ENCODE measurements at places on chromosomes 6 and 20.

DNA sequence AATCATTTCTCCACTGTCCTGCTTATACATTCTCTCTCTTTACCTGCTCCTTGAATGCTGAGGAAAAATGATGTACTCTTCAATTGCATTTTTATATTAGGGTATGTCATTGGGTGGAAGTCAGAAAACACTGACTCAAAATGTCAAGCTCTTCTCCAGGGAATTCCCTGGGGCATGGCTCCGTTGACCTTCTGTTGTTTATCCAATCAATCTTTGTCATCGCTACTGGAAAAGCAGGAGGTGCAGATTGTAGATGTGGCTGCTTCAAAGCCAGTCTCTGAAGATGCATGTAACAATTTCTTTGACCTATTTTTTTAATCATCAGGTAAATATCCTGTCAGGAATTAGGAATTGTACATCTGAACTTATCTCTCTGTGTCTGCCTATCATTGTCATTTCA lies 63.9 kb upstream of the TENT5A start:
- DNase-seq = no peak

DNA sequence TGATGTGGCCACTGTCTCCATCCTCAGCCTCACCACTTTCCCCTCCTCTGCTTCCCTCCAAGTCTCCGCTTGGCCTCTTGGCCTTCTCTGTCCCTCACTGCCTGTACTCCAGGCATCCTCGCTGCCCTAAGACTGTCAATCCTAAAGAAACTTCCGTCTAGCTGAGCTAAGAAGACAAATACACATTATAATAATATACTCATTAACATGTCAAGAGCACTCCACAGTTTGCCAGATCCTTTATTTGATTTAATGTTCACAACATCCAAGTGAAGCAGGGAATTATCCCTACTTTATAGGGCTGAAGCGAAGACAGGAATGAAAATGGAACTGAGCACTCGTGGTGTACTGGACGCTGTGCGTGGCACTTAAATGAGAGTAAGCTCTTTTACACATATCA lies 72.4 kb upstream of the SLC22A23 start:
- no peak for DNase-seq

DNA sequence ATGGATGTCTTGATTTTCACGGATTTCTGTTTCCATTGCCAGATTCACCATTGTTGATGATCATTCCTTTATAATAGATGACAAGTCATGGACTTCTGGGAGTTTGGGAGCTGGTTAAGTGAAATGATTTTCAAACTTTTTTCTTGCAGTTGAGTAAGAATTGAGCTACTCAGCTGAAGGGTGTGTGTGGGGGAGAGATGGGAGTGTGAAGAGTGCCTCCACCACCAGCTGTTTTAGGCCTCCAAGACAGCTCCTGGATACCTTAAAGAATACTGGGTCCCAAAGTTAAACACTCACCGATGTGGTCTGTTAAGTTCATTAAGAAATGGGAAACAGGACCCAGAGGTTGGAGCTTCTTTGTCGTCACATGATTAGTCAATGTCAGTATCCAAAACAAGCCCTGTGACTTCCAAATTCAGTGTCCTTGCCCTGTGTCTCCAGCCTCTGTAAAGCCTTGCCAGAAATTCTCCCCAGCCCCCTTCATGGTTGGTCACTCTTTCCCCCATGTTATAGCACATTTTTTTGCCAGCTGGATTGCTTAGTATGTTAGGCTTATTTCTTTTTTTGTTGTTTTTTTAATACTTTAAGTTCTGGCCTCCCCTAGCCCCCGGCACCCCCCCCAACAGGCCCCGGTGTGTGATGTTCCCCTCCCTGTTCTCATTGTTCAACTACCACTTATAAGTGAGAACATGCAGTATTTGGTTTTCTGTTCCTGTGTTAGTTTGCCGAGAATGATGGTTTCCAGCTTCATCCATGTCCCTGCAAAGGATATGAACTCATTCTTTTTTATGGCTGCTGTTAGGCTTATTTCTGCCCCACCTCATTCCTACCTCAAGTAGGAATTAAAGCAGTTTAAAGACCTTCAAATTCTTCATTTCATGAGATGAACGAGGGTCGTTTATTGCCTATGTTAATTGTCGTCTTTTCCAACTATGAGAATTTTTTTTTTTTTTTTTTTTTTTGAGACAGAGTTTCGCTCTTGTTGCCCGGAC lies 26.9 kb downstream of the BICRAL start:
- DNase-seq = no peak

- no peak for DNase-seq
These were observed 397.2 kb downstream of the BCKDHB start for GRCh38 chr6:80503660-80504059.

- DNase-seq = no peak
These were observed 584.4 kb downstream of the PTPRT start for GRCh38 chr20:42604998-42605956.

DNA sequence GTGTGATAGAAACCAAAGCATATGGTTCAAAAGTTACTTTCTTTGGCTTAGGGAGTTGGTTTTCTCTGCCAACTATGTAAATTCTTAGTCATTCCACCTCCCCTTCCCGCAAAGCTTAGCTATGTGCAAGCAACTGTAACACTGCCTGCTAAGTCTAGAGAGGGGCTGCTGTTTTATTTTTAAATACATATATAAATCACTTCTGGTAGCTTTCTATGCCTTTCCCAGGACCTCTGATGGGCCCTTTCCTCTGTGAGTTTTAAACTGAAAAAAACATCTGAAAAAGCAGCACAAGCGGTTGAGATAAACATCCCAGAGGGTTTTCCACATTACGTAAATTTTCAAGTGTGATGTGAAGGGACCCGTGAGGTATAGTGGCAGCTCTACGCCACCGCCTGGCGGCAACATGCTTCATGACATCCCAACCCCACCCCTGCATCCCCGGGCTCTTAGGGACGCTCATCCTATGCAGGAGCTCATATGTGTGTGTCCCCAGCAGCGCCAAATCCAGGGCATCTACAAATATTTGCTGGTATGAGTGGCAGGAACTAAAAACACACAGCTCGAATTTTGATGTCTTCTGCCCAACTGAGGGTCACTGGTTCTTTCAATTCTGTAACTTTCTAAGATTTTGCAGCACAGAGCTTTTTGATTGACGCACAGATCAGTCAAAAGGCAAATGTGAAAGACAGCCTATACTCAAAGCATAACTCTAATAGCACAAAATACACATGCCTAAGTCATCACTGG lies 12.7 kb downstream of the SAYSD1 start:
- DNase-seq = no peak

DNA sequence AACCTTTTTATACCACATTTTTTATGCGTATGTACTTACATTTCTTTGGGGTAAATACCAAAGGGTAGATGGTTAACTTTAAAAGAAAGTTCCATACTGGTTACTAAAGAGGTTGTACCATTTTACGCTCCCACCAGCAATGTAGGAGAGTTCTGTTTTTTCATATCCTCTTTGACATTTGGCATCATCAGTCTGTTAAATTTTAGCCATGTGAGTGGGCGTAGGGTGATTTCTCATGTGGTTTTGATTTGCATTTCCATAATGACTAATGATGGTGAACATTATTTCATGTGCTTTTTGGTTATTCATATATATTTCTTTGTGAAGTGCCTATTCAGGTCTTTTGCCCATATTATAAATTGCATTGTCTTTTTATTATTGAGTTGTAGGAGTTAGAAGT lies 194.2 kb downstream of the PRL start:
- DNase-seq = no peak

DNA sequence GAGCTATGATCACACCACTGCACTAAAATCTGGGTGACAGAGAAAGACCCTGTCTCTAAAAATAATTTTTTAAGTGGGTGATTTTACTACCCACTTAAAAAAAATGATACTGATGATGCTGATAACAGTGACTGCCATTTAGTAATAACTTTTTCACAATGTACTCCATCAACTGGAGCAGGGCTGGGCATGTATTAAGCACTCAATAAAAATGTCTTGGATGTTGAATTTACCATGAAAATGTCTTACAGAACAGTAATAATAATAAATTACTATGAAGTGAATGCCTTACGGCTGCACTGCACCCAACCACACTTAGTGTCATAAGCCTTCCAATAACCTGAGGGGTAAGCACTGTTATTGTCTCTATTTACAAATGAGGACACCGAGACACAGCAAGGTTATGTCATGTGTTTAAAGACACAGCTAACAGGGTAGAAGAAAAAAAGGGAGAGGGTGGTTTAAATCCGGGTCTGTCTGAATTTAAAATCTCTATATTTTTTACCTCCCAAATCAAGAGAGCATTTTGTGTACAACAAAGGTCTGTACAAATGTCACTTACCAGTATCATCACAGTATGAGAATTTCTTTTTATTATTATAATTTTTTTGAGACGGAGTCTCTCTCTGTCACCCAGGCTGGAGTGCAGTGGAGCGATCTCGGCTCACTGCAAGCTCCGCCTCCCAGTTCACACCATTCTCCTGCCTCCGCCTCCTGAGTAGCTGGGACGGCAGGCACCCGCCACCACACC lies 21.5 kb downstream of the RIMS4 start:
- DNase-seq = no peak

- DNase-seq = no peak
These were observed 73.0 kb downstream of the PHIP start for GRCh38 chr6:79005024-79005423.

- DNase-seq = no peak
These were observed 34.7 kb downstream of the DUSP22 start for GRCh38 chr6:326896-327537.

- no peak for DNase-seq
These were observed 23.8 kb downstream of the SLC22A23 start for GRCh38 chr6:3433005-3433404.

DNA sequence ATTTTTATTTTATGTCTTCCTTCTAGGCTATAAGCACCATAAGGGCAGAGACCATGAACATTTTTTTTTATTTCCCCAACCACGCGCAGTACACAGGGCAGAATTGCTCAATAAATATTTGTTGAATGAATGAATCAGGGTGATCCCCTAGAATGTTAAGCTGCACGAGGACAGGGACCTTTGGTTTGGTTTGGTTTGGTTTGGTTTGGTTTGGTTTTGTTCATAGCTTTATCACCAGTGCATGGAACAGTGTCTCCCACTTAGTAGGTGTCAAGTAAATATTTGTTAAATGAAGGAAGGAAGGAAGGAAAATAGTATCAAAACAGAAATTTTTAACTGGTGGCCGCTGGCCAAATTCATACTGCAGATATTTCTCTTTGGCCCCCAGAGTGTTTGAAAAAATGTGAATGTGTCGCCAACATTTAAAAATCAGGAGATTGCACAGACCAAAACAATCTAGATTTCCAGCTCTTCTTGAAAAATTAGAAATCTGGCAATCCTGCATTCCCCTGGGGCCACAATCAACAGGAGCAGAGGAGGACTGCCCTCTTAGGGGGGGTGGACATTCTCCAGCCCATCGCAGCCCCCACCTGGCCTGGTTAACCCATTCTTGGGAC lies 205.3 kb downstream of the EYA2 start:
- no peak for DNase-seq

GRCh38 chr6:95802978-95803377 lies 212.8 kb upstream of the FUT9 start:
- no peak for DNase-seq

- DNase-seq = no peak
These were observed 48.5 kb downstream of the RPF2 start for GRCh38 chr6:111030008-111031007.

DNA sequence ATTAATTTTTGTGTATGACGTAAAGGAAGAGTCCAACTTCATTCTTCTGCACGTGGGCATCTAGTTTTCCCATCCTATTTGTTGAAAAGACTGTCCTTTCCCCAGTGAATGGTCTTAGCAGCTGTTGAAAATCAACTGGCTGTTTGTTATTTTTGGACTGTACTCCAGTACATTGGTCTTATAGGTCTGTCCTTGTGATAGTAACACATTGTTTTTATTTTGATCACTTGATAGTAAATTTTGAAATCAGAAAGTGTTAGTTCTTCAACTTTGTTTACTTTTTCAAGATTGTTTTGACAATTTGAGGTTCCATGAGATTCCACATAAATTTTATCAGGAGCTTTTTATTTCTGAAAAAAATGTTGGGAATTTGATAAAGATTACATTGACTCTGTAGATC lies 280.2 kb upstream of the FOXQ1 start:
- DNase-seq = no peak

- no peak for DNase-seq
These were observed 31.9 kb upstream of the ZNF831 start for GRCh38 chr20:59131551-59132285.

DNA sequence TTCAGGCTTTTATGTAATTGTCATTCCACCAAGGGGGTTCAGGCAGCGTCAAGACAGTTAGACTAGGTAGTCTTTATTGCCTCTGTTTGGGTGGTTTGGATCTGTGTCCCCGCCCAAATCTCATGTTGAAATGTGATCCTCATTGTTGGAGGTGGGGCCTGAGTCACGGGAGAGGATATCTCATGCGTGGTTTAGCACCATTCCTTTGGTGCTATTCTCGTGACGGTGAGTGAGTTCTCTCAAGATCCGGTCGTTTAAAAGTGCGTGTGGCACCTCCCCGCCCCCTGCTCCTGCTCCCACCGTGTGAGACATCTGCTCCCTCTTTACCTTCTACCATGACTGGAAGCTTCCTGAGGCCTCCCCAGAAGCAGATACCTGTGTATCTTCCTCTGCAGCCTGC lies 51.3 kb upstream of the FOXC1 start:
- DNase-seq = no peak

- no peak for DNase-seq
These were observed 133.6 kb upstream of the CITED2 start for GRCh38 chr6:139508023-139508422.

DNA sequence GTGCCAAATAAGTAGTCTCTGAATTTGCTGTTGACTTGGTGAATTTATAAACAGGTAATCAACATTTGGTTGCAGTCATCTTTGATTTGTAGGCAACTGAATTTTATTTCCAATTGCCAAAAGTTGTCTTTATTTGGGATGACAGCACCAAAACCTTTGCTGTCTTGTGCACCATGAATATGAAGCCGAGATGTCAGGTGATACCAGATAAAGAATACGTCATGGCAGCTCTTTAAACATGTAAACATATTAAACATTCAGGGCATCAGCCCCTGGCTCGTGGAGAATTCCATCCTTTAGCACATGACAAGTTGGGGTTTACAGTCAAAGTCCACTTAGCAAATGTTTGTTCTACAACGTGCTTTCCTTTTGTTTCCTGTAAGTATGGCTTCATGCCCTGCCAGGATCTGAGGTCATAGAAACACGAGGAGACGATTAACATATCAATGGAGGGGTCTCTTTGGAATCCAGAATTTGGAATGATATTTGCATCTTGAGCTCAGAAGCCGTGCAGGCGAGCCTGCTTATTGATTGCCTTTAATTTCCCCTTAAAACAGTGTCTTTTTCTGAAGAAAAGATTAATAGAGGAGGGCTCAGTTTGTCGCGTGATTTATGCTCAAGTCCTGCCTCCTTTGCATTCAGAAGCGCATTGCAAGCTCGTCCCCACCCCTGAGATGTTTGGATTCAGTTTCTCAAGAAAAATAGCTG lies 170.2 kb upstream of the ZNF217 start:
- peak; percentile 19 for DNase-seq

- DNase-seq = no peak
These were observed 189.4 kb downstream of the ZFP64 start for GRCh38 chr20:52001999-52002666.

GRCh38 chr6:21915707-21916260 lies 322.2 kb downstream of the SOX4 start:
- peak; percentile 29 for DNase-seq

- DNase-seq = no peak
These were observed 101.6 kb downstream of the DLL1 start for GRCh38 chr6:170189236-170189635.

- DNase-seq = no peak
These were observed 32.1 kb upstream of the COL21A1 start for GRCh38 chr6:56279331-56280080.

Measured in HFFc6 (cell line).